ENCODE measurements at places on chromosomes 11 and 22. TPM values are rescaled to one million over a fixed set of nuclear protein-coding genes. Genes with fewer than 3 reads are reported as not detected.
A peak's percentile ranks its signal among the peaks of the same experiment; 100 is the strongest.

Gene ZNF214
- 2.0 TPM for total RNA-seq

Gene PRR5L
- total RNA-seq: 9.0 TPM

Gene GTF2H1
- total RNA-seq: 19.2 TPM

Gene MYO7A
- total RNA-seq: 9.7 TPM

Gene NAALAD2
- 0.31 TPM for total RNA-seq

- no peaks in the 10 kb centered on the region for H3K36me3 ChIP-seq
- DNase-seq: peak; percentile 79
- peak overlapping the region; percentile 71 for H3K27ac ChIP-seq
- H3K27me3 ChIP-seq: no peaks in the 10 kb centered on the region
- H3K4me3 ChIP-seq: peak overlapping the region; percentile 49
Measured at GRCh38 chr11:66718320-66718971, 10.6 kb downstream of the SPTBN2 start.

DNA sequence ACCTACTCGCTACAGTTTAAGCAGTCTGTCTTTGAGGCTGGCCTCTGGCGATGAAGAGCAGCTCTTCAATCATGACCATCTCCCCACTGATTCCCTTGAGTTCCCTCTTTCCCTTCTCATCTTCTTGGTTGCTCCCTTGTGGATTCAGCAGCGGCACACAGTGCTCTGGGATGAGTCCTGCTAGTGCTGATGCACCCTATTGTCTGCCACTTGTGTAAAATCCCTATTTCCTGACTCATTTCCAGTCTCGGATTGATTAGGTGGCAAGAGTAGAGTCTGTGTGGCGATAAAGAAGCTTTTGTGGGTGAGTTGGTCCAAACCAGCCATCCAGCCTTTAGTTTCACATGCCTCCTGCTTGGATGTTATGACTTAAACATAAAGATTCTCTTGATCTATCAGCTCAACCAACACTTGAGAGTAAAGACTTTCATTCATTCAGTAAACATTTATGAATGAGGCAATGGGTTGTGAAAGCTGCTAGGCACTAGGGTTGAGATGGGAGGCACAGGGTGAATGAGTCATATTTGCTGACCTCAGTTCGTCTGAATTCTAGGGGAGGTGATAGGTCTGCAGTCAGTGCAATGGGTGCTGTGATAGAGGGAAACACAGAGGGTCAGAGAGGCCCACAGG, 219.4 kb upstream of the RAG2 start:
- H3K4me3 ChIP-seq: no peak overlapping the region
- H3K27me3 ChIP-seq: no peaks in the 10 kb centered on the region
- DNase-seq: no peak

- no peaks in the 10 kb centered on the region for H3K27me3 ChIP-seq
- no peaks in the 10 kb centered on the region for H3K36me3 ChIP-seq
- no peak for DNase-seq
- no peak overlapping the region for H3K4me3 ChIP-seq
- no peaks in the 10 kb centered on the region for H3K4me1 ChIP-seq
- H3K27ac ChIP-seq: no peak overlapping the region
Measured at GRCh38 chr22:43036282-43036829, 21.4 kb upstream of the PACSIN2 start.

GRCh38 chr11:1628506-1629325, 859 bp upstream of the KRTAP5-5 start:
- no peaks in the 10 kb centered on the region for H3K4me1 ChIP-seq
- no peak for DNase-seq
- no peaks in the 10 kb centered on the region for H3K36me3 ChIP-seq
- H3K27me3 ChIP-seq: no peaks in the 10 kb centered on the region
- no peak overlapping the region for H3K4me3 ChIP-seq
- no peak overlapping the region for H3K27ac ChIP-seq

DNA sequence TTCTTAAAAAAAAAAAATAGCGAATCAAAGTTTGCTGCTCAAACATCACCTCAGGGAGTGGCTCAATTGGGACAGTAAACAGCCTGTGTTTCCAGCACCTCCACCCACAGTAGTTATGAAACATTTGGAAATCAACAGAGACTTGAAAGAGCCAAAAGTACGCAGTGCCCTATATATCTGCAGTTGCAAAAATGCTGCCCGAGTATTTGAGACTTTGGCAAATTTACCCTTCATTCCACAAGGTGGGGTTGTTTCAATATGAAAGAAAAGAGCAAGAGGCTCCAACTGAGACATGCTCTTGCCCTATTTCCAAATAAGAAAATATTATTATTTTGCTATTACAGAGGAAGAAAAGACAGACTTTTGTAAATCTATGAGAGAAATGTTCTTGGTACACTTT, 851.1 kb upstream of the RAG2 start:
- H3K27ac ChIP-seq: no peak overlapping the region
- peaks cover 28% of the 10 kb centered on the region for H3K4me1 ChIP-seq
- DNase-seq: no peak
- no peaks in the 10 kb centered on the region for H3K27me3 ChIP-seq
- H3K36me3 ChIP-seq: no peaks in the 10 kb centered on the region
- H3K4me3 ChIP-seq: no peak overlapping the region

- peak overlapping the region; percentile 53 for H3K4me3 ChIP-seq
- peak overlapping the region; percentile 74 for H3K27ac ChIP-seq
- DNase-seq: peak; percentile 90
- no peaks in the 10 kb centered on the region for H3K36me3 ChIP-seq
- H3K27me3 ChIP-seq: no peaks in the 10 kb centered on the region
Measured at GRCh38 chr22:50531962-50532674, 2.3 kb upstream of the TYMP start.
